ENCODE measurements at places on chromosomes 16 and 17.

GRCh38 chr17:6706996-6707395 is 6.2 kb downstream of the SLC13A5 start:
- DNase-seq, result no peak

DNA sequence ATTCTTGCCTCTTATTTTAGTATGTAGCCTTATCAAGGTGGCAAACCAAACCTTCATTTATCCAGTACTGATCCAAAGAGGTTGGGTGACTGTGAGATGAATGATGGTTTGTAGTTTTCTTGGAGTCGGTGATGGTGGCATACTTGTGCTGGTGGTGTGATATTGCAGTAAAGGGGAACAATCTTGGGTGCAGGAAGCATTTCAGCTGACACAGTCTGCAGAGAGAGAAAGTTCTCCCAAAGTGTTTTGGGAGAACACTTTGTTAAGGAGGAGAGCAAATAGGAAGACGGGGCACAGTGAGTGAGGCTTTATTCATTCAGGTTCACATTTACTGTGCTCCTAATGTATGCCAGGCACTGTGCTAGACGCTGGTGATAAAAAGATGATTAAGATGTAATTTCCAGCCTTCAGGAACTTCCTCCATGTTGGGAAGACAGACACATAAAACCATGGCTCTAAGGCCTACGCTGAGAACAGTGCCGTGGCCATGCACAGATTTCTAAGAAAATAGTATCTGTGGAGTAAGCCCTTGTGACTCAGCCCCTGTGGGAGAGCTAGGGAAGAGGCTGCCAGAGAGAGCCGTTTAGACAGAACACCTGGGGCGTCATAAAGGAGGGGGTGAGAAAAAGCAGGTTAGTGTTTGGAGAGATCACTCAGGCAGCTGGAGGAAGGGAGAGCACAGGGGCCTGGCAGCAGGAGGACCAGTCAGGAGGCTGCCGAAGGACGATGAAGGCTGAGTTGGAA is 13.8 kb downstream of the HEATR3 start:
- no peak for DNase-seq

GRCh38 chr17:79624718-79625478 is 14.0 kb upstream of the RBFOX3 start:
- no peak for DNase-seq

GRCh38 chr17:38891441-38891840 is 21.6 kb downstream of the LASP1 start:
- DNase-seq, result no peak

DNA sequence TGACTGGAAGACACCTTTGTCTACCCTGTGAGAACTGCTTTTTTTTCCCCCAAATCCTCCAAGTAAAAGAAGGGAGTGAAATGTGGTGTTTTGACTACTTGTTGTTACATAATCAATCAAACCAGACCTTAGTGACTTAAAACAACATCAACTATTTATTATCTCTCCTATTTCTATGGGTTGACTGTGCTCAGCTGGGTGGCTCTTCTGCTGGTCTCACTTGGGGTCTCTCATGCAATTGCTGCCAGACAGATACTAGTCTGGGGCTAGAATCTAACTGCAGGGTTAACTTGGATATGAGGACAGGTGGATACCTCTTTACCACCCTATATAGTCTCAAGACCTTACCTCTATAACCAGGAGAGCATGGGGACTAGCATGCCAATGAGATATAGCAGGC is 141.3 kb downstream of the SALL1 start:
- DNase-seq, result no peak

DNA sequence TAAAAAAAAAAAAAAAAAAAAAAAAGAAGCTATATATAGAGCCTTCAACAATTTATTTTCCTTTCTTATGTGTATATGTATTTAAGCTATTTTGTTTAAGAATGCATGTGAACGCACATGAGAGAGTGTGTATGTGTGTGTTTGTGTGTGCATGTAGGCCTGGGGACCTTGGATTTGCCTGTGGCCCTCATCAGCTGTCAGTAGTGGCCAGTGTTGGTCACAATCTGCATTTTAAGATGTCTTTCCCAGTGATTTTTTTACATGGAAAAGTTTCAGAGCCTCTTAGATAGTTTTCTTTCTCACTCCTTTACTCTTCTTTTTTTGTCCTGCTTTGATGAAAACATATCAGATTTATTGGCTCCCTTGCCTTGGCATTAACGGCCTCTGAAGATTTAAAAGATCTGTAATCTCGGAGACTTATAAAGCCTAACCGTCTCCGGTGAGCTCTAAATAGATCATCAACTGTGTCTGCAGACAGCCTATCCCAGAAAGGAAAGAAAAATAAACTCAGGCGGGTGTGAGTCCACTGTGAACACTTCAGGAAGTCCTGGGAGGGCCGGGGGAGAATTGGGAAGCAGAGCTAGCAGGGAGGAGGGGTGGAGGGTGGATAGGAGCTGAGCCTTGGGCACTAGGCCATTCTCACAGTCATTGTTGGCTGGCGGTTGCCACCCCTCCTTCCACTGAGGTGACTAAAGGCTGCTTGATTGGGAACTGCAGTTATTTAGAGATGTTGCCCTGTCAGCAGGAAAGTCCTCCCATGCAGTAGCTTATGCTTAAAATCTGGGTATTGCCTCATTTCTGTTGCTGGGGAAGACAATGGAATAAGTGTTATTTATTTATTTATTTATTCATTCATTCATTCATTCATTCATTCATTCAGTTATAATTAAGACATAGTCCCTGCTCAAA is 86.8 kb downstream of the WWP2 start:
- DNase-seq, result no peak

DNA sequence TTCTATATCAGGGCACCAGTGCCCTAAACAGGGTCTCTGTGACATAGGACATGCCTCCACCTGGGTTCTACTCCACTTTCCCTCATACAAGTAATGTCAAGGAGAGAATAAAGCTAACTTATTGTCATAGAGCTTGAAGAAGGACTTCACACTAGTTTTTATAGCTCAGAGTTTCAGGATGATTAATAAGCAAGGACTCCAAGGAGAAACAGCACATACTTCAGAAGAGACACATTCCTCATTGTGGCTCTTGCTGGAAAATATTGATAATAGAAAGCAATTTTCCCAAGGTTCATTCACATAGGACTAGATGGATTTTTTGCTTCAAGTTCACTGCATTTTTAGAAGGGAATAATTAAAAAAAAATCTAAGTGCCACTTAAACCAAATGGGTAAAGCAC is 133.3 kb downstream of the CA10 start:
- DNase-seq, result no peak

DNA sequence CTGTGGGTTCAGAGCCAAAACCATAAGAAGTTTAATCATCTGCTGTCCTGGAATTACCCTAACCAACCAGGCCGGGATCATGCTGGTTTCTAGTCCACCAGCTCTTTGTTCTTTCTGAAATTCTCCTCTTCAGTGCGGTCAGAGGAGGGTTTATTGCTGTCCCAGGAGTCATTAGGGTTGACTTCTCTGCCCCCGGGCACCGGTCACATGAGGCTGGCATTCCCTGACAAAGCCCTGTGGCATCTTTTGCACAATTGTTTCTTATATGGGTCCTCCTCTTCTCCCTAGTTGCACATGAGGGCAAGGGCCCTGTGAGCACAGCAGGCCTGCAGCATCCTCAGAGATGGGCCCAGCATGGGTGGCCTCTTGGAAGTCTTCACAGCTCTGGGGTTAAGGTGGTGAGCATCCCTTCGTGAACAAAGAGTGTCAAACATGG is 243.9 kb downstream of the IRF8 start:
- no peak for DNase-seq

DNA sequence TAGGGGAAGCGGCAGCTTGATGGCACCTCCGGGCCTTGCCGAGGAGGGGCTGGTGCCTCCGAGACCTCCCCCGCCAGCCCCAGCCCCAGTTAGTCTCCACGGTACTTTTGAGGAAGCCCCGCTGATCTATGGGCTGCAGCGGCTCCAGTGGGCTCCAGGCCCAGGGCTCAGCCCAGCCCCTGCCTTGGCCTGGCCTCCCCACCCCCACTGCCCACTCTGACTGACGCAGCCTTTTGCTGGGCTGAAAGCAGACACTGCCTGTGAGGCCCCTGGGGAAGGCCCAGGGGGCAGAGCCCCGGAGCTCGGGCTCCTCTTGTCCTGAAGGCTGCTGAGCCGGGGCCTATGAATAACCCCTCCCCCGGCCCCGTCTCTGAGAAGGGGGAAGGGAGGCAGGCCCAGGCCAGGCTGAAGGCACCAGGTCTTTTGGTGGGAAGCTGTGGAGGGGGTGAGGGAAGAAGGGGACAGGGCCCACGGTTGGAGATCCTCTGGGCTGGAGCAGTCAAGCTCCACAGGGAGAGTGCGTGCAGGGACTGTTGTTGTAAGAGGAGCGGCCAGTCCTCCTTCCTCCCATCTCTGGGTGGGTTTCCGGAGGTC is 7.5 kb upstream of the SMTNL2 start:
- DNase-seq, result no peak

- no peak for DNase-seq
Observed at GRCh38 chr16:379183-379960, 2.4 kb downstream of the PGAP6 start.

DNA sequence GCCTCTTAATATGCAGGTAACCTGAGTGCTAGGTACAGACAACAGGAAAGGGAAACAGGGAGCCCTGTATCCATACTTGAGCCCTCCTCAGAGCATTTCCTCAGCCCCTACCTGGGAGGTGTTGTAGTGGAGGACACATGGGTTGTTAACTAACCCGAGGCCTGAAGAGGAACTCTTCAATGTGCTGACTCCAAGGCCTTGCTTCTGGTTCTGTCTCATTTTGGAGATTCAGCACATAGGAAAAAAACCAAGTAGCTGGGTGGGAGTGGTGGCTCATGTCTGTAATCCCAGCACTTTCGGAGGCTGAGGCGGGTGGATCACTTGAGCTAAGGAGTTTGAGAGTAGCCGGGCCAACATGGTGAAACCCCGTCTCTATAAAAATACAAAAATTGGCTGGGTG is 24.8 kb downstream of the SNX11 start:
- DNase-seq, result no peak

GRCh38 chr17:35132816-35133550 is 9.1 kb downstream of the NLE1 start:
- DNase-seq, result no peak

DNA sequence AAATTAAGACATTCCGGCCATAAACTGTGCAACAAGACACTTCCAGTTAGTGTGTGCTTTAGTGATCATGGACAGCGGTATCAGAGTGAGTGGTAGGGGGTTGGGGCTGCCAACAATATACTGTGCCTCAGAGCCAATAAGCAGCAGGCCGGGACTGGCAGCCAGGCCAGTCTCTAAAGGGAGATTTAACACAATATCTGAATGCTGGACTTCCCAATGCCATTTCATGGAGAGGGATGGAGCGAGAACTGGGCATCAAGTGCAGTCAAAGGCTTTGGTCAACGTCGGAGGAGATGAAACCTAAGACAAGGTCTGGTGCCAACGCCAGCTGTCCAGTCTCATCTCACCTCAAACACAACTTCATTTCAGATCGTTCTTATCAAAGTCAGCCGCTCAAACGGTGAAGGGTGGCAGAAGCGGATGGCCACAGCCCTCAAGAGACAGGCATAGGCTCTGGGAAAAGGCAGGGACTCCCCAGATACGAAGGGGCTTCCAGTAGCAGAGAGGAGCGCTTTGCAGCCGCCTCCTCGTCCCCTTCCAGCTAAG is 935 bp downstream of the USP32 start:
- DNase-seq, result peak; percentile 4

- DNase-seq, result peak; percentile 86
Observed at GRCh38 chr16:85420501-85421337, 192.4 kb upstream of the GSE1 start.

DNA sequence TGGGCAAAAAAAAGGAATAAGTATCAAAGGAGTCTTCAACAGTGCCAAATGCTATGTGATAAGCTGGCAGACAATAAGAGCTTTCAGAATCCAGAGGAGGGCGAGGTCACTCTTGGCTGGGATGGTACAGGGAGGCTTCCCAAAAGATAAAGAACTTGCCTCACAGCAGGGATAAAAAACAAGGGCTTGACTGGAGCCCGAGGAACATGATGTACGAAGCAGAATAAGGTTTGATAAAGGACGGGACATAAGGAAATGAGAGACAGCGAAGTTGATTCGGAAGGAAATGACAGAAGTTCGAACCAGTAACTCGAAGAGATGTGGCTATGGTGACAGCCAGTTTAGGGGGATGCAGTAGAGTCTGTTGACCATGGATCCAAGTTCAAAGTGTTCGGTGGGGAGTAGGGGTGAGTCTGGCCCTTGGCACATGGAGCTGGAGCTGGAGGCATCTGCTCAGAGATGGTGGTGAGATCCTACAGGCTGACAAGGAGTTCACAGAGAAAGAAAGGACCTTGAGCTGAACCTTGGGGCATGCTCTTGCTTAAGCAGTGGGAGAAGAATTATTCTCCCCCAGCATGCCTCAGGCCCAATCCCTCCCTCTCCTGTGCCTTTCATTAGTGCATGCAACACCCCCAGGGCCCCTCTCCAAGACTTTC is 137.6 kb upstream of the RCVRN start:
- DNase-seq, result no peak

- no peak for DNase-seq
Observed at GRCh38 chr17:77817953-77818352, 140.6 kb upstream of the TNRC6C start.

DNA sequence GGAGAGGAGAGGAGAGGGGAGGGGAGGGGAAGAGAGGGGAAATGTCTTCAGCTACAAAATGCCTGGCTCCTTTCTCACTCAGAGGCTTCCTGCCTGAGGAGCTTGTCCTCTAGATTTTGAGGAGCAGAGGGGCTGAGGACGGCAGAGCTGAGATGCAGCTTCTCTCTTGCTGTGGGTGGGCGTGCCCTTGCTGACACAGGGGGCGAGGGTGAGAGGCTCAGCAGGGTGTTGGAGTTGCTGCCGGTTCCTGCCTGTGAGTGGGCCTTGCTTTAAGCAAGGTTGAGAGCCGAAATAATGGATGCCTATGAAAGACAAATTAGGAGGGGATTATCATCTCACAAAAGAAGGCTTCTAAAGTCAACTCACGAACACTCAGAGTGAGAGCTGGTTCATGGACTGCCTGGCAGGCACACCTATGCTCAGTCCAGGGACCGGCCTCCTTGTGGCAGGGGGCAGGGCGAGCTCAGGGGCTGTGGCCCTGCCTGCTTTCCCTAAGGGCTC is 215.6 kb downstream of the MSI2 start:
- no peak for DNase-seq

- no peak for DNase-seq
Observed at GRCh38 chr16:86626284-86626683, 47.9 kb downstream of the FOXL1 start.

All from stimulated activated CD4-positive, alpha-beta T cell treated with anti-CD3 and anti-CD28 coated beads, Interleukin-4, amount 100 ng/mL, for 48 hours (primary cell).